Hematopoietic multipotent progenitor cell treated with erythropoietin and hydrocortisone succinate and interleukin-3 and kit ligand, for 8 days (in vitro differentiated cells): ENCODE measurements at places on chromosomes 5 and 9.
A peak's percentile ranks its signal among the peaks of the same experiment; 100 is the strongest.

GRCh38 chr5:123665822-123666371 lies 153.9 kb downstream of the CSNK1G3 start:
- DNase-seq = no peak

DNA sequence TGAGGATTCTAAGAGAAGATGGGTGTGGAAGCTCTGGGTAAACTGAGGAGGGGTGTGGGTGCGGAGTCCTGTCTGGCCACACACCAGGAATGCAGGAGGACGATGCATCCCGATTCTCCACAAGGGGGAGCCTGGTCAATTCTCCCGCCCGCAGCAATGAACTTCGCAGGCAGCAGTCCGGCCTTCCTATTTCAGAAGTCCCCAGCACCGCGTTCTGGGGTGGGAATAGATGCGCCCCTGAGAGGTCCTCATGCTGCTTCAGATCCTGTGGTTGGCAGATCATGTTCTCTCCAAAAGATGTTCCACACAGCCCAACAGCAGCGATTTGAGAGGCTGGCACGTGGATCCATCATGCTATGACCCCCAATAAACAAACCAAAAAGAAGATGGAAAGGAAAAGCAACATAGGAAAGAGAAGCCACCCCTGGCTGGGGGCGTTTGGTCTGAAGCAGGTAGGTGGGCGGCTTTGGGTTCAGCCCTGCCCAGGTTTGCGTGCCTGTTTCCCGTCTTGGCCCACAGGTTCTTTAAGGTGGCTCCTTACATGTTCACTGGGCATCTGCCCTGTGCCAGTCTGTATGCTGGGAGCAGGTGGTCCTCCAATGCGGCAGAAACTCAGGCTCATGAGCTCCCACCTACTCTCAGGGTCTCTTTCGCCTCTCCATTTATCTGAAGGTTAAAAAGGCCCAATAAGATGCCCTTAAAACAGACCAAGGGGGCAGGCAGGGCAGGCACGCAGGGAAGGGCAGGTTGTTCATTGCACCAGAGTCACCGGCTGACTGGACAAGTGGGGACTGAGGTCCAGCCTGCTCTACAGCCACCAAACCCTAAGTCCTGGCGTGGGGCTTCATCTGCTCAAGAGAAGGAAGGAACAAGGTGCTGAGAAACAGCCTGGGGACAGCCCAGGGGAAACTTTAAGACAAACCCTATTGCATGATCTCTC lies 171.6 kb downstream of the PAX5 start:
- peak; percentile 12 for DNase-seq

- no peak for DNase-seq
These were observed 380.3 kb upstream of the ACTBL2 start for GRCh38 chr5:57862942-57863341.

DNA sequence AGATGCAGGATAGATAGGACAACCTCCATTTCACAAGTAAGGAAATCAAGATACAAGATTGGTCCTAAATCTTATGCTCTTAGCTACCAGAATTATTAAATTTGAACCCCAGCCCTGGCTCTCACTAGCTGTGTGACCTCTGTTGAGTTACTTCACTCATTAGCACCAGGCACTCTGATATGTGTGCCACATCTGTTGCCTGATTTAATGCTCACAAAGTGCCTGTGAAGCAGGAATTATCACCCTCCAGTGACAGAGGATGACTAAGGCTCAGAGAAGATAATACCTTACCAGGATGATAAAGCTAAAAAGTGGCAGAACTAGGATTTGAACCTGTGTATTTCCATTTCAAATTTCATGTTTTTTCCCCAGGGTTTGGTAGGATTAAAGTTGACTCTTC lies 110.0 kb downstream of the PLPPR1 start:
- DNase-seq = no peak

GRCh38 chr5:125214080-125214479 lies 467.6 kb upstream of the ZNF608 start:
- no peak for DNase-seq

- DNase-seq = no peak
These were observed 36.0 kb downstream of the BNIP1 start for GRCh38 chr5:173180331-173180730.

DNA sequence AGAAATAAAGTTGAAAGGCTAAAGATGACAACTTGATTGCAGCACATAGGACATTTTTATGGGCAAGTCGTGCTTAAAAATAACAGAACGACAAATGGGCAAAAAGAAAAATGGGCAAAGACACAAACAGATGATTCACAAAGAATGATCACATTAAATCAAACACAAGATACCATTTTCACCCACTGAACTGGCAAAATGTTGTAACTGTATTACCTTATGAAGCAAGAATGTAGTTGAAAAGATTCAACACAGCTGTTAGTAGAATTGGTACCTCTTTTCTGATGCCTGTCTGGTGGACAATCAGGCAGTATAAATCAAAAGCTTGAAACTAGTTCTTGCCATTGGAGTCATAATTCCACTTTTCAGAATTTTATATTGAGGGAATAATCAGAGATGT lies 81.0 kb upstream of the PALM2AKAP2 start:
- no peak for DNase-seq

DNA sequence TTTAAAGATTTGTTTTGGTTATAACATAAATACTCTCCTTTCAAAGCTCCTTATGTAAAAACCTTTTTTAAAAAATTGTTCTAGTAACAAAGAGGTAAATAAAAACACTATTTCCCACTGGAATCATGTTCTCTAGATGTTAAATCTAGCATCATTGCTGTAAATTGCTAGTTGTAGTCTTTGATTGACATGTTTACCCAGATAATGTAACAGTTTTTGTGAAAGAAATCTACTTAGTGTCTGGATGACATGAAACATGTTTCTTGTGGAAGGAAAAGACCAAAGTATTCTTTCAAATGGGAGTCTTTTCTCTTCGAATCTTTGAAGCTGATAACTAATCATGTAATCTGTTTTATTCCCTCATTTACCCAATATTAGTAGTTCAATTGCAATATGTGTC lies 1565.9 kb upstream of the WWC1 start:
- no peak for DNase-seq

DNA sequence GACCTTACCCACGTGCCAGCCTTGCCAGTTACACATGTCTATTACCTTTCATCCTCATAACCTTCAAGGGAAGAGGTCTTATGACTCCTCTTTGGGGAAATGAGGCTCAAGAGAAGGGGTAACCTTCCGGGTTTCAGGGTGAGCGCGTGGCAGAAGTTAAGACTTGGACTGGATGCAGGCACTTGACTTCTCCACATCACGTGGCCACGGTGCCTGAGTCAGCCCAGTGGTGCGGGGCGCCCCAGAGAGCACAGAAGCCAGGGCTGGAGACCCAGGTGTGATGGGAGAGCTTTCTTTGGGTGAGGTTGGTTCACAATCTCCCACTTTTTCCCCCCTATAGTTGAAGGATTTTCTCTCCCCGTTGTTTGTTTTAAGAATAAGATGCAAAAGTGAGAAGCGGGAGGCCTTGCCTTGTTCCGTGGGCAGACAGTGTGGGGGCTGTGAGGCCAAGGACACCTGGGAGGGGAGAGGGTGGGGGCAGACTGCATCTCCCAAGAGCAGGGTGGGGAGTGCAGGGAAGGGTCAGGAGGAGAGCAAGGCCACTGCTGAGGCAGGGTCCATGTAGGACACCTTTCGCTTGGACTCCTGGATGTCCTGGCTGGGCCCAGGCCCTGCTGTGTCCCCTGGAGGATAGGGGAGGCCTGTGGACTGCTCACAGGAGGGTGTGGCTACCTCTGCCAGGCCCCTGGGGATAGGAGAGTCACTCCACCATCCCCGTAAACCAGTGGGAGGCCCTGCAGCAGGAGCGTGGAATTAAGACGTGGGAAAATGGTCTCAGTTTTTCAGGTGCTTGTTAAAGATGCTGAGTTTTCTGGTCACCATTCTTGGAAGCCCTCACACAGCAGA lies 90.0 kb upstream of the CTSL start:
- no peak for DNase-seq

DNA sequence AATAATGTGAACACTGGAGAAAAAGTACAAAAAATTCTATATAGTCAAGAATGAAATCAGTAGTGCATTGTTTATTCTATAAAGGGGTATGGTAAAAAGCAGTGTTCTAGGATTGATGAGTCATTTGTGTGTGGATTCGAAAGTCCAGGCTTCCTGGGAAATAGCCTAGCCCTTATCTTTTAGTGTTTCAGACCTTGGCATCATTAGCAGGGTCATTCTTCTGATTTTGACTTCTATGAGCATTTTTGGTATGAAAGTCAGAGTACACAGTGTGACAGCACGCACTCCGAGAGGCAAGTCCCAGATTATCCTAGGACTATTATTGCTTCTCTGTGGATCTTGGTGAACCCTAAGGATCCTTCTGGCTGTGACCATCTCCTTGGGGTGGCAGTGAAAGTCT lies 16.9 kb downstream of the PCSK5 start:
- no peak for DNase-seq

DNA sequence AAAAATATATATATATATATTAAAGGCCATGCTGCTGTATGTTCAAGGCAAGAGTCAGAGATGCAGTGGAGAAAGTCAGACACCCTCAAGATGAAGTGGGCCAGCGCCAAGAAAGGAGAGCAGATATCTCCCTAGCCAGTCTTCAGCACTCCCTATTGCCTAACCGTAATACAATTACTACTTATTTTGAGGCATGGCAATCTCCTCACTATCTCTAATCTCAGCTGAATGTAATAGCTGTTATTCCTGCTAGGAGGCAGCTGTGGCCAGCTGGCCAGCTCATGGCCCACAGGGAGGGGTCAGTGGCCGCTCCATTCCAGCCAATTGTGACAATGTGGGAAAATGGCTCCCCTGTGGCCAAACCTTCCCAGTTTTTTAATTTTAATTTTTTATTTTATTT lies 87.5 kb upstream of the FBXW11 start:
- DNase-seq = no peak

DNA sequence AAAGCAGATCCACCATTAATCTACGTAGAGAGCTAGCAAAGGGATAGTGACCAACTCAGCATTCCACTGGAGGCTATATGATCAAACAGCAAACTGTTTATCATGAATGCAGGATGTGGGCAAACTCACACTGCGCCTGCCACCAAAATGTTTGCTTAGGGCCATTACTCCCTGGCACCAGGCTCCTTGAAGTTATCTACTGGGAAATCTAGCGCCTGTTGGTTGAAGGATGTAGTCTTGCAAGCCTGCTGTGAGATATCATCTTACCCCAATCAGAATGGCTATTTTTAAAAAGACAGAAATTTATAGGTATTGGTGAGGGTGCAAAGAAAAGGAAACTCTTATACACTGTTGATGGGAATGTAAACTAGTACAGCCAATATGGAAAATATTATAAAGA lies 332.5 kb upstream of the RPS23 start:
- no peak for DNase-seq

DNA sequence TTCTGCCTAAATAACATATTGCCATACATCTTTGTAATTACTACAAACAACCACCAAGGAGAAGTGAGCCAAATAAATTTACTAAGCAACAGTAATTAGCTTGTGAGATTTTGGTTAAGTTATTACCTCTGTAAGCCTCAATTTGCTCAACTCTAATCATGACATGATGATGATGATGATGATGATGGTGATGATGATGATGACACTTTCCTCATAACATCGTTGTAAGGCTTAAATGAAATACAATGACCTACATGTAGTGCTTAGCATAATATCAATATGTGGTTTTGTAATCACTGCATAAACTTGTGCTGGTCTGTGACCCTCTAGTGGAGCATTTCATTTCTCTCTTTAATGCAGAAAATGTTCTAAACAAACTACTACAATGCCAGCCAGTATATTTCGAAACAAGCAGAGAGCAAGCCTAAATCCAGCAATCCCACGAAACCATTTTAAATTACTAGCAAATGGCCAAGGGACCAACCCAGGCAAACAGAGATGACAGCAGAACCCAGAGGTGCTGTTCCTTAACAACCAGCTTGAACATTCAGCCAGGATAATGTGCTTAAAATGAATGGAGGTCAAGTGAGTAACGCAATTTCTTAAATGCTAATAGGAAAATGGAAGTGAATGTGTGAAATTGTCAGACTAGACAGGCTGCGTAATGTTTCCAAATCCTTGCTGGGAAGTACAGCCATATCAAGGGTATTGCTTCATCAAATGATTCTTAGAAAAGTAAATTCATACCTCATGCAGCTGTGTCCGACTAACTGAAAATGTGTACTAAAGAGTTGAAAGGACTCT lies 281.9 kb upstream of the PUM3 start:
- no peak for DNase-seq

DNA sequence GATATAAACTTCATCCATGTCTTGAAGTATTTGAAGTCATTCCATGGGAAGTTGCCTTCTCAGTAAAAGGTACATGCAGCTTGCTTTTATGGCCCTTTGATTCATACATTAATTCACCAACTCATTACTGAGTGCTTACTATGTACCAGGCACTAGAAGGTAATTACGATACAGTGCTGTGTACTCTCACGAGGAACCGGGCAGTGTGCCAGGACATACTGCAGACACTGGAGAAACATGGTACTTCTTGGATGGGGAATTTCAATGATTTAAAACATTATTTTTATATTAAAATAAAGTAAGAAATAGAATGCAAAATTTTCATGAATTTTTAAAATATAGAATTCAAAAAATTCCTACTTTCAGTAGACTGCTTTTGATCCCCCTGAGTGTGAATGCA lies 71.4 kb upstream of the WDR41 start:
- DNase-seq = no peak

- DNase-seq = no peak
These were observed 264.1 kb downstream of the CD180 start for GRCh38 chr5:66932457-66932856.

DNA sequence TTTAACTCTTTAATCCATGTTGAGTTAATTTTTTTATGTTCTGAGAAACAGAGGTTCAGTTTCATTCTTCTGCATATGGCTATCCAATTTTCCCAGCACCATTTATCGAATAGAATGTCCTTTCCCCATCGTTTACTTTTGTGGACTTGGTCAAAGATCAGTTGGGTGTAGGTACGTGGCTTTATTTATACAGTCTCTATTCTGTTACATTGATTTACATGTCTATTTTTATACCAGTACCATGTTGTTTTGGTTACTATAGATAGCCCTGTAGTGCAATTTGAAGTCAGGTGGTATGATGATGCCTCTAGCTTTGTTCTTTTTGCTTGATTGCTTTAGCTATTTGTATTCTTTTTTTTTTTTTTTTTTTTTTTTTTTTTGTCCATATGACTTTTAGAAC lies 462.0 kb downstream of the HTR1A start:
- DNase-seq = no peak

DNA sequence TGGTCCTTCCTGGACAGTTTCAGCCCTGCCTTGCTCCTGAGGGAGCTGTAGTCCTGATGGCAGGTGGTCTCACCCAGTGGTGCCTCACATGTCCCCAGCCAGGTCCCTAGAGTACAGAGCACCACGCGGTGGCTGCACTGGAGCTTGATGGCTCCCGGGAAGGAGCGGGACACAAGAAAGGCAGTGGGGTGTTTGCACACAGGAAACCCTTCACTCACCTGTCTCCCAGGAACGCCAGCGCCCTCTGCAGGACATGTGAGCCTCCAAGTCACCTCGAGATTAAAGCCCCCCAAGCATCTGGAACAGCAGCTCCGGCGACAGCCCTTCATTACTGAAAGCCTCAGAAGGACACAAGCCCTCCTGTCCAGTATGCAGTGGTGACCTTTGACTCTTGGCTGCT lies 19.9 kb upstream of the TMEM250 start:
- peak; percentile 64 for DNase-seq

GRCh38 chr5:133947431-133947841 lies 21.0 kb downstream of the C5orf15 start:
- no peak for DNase-seq

- DNase-seq = no peak
These were observed 541 bp upstream of the TBCA start for GRCh38 chr5:77776554-77777206.
